Hepatocyte (in vitro differentiated cells): ENCODE measurements at places on chromosomes 13 and 19. TPM values are rescaled to one million over a fixed set of nuclear protein-coding genes. Genes with fewer than 3 reads are reported as not detected.

CACNA1A gene
- 2.0 and 3.9 TPM in 2 replicates for total RNA-seq

POU2F2 gene
- total RNA-seq, result 0.16 TPM in 1 of 2 replicates, not detected in the other

CHAF1A gene
- 5.5 and 6.2 TPM in 2 replicates for total RNA-seq

PRR12 gene
- 2.1 and 3.7 TPM in 2 replicates for total RNA-seq

CEACAM20 gene
- 1.5 and 1.6 TPM in 2 replicates for total RNA-seq

KCNK6 gene
- 7.1 and 9.0 TPM in 2 replicates for total RNA-seq

DAND5 gene
- 0.17 TPM in 1 of 2 replicates, not detected in the other for total RNA-seq

OR7D2 gene
- total RNA-seq, result 0.57 and 0.80 TPM in 2 replicates

KLK2 gene
- not detected in 2 replicates for total RNA-seq

LILRA6 gene
- 0.28 TPM in 1 of 2 replicates, not detected in the other for total RNA-seq

KIR3DL1 gene
- total RNA-seq, result not detected in 2 replicates

FFAR2 gene
- total RNA-seq, result 0.16 and 0.20 TPM in 2 replicates

TTC9B gene
- total RNA-seq, result not detected in 2 replicates
